ENCODE measurements at places on chromosomes 6 and 20.

- no peak for DNase-seq
Measured at GRCh38 chr6:75280131-75280855, 4.3 kb downstream of the TMEM30A start.

- no peak for DNase-seq
Measured at GRCh38 chr20:53101992-53102760, 130.0 kb downstream of the TSHZ2 start.

- no peak for DNase-seq
Measured at GRCh38 chr20:10060226-10060625, 25.4 kb downstream of the ANKEF1 start.

GRCh38 chr20:49937027-49937929 is 1.1 kb downstream of the RNF114 start:
- DNase-seq: no peak

DNA sequence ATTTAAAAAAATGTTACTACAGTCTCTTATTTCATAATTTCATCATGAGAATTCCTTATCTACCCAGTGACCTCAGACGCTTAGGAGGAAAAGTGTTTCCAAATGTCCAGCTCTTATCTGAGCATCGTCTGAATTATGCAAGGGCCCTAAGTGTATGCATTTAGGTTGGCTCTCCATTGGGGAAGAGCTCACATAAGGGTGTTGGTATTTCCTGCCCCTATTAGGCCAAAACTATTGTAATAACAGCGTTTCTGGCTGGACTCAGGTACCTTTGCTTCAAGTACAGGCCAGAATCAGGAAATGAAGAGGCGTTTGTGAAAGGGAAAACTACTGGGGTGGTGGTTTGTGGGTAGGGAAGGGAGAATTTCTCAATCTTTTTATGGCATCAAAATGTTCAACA is 40.4 kb upstream of the SGK1 start:
- DNase-seq: no peak

DNA sequence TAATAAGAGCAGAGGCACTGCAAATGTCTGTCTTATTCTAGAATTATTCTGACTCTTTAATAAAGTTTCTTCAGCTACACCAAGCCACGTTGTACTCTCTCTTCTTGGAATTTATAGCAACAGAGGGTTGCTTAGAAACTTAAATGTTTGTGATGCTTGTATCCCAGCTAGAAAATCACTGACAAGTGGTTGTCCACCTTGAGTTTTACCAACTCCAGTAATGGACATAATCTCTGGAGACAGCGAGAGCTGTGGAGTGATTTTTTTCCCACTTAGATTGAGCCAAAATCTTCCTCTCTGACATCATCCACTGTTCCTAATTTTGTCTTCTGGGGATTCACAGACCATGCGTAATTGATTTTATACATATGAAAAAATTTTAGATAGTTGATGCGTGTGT is 8.0 kb downstream of the ECT2L start:
- no peak for DNase-seq

DNA sequence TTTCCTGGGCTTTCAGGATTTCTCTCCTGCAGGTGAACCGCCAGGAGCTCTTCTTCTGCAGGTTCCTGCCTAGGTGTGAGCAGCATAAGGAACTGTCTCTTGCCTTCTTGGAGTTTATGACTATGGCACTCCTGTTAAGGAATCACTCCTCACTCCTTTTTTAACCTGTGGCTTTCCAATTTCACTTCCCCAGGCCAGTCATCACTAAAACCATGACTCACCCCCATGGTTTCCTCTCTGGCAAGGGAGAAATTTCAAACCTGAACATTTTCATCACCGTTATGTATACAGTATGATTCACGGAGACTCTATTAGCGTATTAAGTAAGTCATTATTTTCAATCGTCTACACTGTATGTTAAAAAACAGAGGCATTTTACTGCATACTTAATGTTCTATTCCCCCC is 78.2 kb upstream of the ARID1B start:
- no peak for DNase-seq

DNA sequence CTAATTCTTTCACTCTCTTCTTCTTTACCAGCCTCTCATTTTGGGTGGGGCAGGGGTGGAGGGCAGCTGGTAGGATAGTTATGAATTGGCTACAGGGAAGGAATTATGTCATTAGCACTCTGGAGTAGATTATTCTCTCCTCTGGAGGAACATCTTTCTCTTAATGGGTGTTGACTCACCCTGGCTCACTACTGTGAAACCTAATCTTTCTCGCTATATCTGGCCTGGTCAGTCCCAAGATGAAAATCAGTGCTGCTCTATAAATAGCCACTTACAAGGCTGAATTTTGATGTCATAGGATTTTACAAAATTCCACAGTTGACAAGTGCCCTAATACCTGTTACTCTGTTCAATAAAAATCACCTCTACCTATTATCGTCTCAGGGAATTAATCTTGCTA is 151.3 kb downstream of the COL9A1 start:
- no peak for DNase-seq

DNA sequence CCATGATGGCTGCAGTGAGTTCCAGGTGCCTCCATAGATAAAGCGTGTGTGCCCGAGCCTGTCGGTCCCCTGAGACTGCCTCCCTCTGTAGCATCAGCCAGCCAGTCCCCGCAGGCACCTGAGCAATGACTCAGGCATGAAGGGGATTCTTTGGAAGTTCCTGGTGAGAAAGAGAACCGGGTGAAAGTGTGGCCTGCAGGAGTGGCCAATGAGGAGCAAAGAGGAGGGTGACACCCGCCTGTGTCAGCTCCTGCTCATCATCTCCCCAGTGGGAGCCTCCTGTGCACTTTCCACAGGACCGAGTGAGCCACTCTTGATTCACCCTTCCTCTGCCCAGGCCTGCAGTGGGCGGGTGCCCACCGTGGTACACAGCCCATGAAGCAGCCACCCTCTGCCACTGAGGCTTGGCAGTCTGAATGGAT is 71.2 kb upstream of the PTPN1 start:
- no peak for DNase-seq

- DNase-seq: no peak
Measured at GRCh38 chr6:43240950-43241349, 2.3 kb upstream of the TTBK1 start.

DNA sequence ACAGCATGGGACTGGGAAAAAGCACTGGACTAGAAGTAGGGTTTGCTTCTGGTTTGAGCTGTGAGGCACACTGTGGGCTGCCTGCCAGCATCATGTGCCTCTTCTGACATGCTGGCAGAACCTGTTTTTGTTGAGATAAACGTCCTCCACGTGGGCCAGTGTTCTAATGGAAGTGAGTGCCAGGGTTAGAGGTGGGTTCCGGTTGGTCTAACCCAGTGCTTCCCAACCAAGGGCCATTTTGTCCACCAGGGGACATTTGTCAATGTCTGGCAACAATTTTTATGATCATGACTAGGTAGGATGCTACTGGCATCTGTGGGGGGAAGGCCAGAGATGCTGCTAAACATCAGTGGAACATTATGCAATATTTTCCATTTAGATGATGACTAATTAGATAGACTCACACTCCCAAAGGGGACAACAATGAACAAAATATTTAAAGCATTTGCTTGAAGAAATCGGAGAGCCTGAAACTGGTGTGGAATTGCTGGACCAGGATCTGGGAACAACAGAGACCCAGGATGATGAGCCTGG is 7.8 kb upstream of the APMAP start:
- DNase-seq: no peak

DNA sequence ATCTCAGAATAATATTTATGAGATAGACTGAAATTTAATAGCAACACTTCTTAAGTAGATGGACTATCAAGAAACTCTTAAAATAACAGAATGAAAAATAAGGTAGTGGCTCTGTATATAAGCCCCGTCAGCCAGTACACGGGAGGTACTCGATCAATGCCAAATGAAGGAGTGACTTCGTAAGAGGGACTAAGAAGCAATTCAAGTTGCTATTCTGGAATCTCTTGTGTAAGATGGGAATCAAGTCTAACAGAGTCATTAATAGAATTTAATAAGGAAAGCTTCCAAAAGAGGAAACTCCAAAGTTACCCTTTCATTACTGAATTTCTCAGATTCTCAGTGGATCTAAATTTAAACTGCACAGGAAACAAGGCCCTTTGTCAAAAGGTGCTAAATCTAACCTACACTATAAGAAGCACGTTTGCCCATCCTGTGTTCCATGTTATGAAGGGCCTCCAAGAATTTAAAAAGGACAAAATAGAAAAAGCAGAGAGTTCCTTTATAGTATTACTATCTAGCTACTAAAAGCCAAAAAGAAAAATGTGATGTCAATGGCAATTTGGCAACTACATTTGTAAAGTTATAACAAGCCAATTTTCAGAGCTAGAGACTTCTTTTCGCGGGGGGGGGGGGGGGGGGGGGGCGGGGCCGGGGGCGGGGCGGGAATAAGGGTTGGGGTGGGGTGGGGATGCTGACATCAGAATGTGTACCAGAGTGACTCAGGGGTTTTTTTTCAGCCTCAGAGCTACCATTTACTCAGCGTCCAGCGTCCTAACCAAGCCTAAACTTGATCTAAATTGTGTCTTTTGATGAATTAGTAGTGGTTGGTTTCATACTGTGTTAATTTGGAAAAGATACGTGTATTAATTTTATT is 200.6 kb downstream of the GMPR start:
- peak; percentile 62 for DNase-seq

DNA sequence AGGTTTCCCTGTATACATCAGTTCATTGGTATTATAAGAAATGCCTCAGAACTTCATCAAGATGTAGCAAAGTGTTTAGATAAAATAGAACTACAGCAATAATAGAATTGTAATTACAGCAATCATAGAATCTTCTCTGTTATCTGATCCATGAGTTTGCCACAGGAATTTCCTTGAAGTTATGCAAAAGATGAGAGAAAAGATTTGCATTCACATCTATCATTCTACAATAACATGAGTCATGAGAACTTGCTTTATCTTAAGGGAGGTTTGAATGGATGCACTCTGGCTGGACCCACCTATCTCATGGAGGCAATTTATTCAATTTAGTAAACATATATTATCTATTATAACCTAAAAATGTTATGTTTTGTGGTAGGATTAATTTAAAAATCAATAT is 329.8 kb upstream of the EPHA7 start:
- no peak for DNase-seq

DNA sequence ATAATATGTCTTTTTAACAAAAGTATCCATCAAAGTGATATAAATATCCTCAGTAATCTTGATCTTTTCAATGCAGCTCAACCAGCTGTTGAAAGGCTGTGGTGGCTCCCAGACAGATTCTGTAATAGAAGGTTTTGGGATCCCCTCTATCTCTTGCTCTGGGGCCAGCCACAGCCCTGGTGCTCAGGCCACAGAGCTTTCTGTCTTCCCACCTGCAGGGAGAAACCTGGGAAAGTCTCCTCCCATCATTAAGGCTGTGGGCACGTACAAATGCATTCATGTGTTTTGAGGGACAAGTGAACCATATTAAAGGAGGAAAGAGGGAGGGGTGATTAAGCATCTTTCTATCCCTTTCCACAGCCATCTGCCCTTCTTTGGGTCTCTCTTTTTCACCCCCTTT is 183.1 kb downstream of the PRDM13 start:
- no peak for DNase-seq

- DNase-seq: no peak
Measured at GRCh38 chr20:50199703-50200102, 9.1 kb downstream of the CEBPB start.

- DNase-seq: peak; percentile 28
Measured at GRCh38 chr6:403659-404655, 12.4 kb downstream of the IRF4 start.

- DNase-seq: peak; percentile 42
Measured at GRCh38 chr6:41092421-41093140, 19.8 kb downstream of the NFYA start.

GRCh38 chr6:12436224-12436623 is 146.1 kb downstream of the EDN1 start:
- DNase-seq: no peak

DNA sequence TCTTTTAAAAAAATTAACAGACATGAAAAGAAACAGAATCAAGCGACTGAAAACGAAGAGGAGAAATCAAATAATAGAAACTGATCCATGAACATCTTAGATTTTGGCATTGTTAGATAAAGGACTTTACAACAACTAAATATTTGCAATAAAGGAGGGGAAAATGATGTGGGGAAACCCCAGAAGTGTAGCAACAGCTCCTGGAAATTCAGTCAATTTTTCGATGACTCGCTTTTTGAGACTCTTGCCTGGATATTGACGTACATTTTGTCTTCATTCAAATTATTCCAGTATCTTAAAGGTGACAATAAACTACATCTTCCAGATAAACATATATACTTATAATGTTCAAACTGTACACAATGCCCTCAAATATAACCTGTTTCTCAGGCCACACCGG is 44.1 kb downstream of the ADGB start:
- DNase-seq: no peak

GRCh38 chr6:1609041-1609647 is 571 bp upstream of the FOXC1 start:
- DNase-seq: no peak

All from GM13976 (cell line).